RWPE1 (cell line): ENCODE measurements at places on chromosomes 6 and 20.

DNA sequence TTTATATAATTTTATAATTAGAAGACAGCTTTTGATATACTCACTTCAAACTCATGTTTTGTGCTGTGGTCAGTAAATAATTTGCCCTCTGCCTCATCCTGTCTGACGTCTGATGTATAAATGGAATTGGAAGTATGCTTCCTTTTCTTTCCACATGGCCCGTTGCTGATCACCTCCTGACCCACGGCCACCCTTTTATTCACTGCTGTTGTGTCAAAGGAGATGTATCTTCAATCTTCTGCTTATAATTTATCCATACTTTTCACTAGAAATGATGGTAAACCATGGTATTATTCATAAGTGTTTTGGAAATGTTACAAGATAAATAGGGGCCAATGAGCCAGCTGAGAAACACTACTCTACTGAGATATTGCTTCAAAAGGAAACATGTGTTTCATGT is 841.8 kb downstream of the PHF3 start:
- no peak for DNase-seq

- no peak for DNase-seq
These were observed 176.5 kb downstream of the COL12A1 start for GRCh38 chr6:75029333-75029732.

DNA sequence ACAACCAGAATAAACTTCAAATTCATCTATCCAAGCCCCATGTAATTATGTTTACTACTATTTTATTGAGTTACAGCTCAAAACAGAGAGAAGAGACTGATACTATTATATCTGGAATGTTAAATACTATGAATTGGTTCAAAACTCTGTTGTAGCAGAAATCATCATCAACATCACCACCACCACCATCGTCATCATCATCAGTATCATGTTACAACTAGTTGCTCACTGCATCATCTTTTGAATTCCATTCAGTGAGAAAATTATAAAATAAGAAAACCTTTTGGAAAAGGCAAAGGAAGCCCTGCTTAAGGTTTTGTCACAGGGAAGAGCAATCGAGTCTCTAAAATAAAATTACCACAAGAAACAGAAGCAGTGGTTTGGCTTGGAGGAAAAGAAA is 36.2 kb upstream of the THEMIS start:
- DNase-seq = no peak

GRCh38 chr20:62597416-62598115 is 44.7 kb upstream of the SLCO4A1 start:
- no peak for DNase-seq

DNA sequence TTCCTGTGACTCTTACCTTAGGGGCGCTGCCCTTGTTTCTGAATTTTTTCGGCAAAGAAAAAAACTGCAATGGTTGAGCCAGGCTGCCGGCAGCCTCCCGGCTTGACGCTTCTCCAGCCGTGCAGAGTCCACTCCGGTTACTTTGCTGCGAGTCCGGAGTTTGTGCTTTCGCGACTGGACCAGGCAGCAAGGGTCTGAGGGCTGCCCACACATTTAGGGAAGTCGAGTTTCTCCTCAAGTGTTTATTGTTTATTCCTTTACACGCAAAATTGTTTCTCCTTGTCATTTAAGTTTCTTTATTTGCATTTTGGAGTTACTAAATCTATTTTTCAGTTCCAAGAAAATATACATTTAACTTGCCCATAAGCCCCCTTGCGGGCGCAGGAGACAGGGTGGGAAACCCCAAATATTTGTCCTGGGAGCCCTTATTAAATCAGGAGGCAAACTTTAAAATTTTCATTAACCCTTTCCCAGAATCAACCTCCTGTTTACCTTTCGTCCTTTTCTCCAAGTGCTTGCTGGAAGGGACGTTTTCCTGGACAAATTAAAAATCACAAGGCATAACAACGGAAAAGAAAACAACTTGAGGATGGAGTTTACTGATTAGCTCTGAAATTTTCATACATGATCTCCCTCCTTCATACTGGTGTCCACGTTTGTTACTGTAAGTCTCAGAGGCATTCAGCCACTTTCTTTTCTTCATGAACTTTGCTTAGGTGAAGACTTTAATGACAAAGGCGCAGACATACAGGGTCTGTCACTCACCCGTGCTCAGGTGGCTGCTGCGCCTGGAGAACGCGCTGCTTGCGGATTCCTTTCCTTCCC is 1.7 kb upstream of the PDE10A start:
- no peak for DNase-seq

DNA sequence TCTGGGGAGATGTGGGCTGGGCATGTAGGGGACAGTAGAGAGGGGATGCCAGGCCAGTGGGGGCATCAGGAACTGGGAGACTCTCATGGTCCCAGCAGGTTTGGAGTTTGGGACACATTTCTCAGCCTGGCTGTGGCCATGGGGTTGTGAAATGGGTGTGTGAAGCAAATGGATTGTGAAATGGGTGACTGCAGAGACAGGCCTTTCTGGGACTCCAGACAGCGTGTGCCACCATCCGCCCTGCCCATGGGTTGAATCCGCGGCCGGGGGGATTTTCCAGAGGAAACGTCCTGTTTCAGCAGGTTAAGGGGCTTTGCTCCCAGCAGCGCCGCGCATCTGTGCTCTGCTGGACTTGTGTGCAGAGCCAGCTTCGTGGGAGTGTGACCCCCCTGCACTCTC is 3.7 kb upstream of the PMEPA1 start:
- no peak for DNase-seq

- no peak for DNase-seq
These were observed 876 bp upstream of the DSP start for GRCh38 chr6:7540595-7540994.

GRCh38 chr20:17963114-17963897 is 5.3 kb downstream of the SNX5 start:
- no peak for DNase-seq

GRCh38 chr6:111096246-111096645 is 8.9 kb downstream of the SLC16A10 start:
- peak; percentile 65 for DNase-seq

DNA sequence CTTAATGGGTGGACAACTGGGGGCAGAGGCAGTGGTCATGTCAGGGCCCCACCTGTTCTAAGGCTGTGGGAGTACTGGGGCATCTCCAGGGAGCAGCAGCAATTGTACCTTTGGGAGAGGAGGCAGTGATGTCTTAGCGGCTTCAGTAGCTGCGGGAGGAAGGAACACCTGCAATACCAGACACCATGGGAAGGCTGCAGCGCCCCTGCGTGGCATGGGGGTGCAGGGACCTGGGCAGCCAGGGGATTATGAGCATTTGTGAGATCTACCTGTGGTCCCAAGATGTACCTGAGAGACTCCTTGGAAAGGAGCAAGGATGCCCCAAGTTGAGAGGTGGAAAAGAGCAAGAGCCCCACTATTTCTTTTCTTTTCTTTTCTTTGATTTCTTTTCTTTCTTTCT is 112.1 kb upstream of the GPR6 start:
- no peak for DNase-seq

DNA sequence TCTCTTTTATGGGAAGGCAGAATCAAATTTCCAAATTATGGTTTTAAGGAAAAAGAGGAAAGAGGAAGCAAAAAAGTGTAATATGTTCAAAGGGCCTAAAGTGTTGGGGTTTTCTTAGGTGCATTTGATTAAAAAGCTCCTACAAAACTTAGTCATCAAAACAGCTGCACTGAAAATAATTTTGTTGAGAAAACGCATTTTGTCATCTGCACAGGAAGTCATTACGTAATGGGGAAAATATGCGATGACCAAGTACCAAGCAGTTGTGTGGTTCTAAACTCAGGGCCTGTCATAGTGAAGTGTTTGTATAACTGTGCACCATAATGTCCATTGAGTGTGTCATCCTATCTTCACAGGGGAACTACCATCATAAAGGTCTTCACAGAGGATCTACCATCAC is 15.6 kb downstream of the HAO1 start:
- peak; percentile 38 for DNase-seq

DNA sequence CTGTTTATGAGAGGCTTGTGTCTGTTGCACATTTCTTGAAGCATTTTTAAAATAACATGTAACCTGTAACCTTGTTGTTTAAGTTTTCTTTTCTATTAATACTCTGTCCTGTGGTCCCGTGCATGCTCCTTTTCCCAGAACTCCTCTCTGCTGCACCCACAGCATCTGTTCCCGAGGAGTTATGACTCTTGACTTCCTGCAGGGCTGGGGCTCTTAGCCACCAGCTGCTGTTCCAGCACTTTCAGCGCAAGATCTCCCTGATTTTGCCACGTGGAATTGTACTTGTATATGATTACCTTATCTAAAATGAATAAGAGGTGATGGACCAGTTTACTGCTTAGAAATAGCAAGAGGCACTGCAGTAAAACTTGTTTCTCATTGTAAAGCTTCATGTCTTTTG is 150.6 kb downstream of the QKI start:
- DNase-seq = no peak

DNA sequence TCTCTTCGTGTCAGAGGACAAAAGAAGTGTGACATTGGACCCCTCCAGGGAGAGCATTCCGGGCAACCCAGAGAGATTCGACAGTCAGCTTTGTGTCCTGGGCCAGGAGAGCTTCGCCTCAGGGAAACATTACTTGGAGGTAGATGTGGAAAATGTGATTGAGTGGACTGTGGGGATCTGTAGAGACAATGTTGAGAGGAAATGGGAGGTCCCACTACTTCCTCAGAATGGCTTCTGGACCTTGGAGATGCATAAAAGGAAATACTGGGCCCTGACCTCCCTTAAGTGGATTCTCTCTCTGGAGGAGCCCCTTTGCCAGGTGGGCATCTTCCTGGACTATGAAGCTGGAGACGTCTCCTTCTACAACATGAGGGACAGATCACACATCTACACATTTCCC is 9.5 kb upstream of the BTN3A3 start:
- no peak for DNase-seq

GRCh38 chr6:157753291-157753690 is 69.8 kb upstream of the SNX9 start:
- no peak for DNase-seq

GRCh38 chr20:37846573-37846972 is 56.4 kb upstream of the VSTM2L start:
- no peak for DNase-seq

DNA sequence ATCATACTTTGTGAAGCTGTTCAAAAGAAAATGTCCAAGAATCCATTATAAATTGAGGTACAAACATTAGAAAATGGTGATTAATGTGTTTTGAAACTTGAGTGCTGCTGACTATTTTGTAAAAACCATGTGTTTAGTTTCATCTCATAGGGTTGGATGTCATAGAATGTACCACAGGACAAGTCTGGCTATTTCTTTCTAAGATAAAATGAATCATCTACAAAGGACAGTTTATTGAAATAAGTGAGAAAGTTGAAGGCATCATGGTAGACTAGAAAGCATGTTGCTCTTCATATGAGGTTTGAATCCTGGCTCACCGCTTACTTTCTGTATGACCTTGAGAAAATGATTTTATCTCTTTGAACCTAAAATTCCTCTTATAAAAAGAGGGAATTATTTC is 29.2 kb upstream of the SMAP1 start:
- no peak for DNase-seq

- no peak for DNase-seq
These were observed 116.2 kb upstream of the MYL9 start for GRCh38 chr20:36425166-36425565.

GRCh38 chr20:18360635-18361034 is 72.3 kb downstream of the ZNF133 start:
- DNase-seq = peak; percentile 8

- DNase-seq = peak; percentile 25
These were observed 240.1 kb downstream of the KCNQ5 start for GRCh38 chr6:72861935-72862432.

DNA sequence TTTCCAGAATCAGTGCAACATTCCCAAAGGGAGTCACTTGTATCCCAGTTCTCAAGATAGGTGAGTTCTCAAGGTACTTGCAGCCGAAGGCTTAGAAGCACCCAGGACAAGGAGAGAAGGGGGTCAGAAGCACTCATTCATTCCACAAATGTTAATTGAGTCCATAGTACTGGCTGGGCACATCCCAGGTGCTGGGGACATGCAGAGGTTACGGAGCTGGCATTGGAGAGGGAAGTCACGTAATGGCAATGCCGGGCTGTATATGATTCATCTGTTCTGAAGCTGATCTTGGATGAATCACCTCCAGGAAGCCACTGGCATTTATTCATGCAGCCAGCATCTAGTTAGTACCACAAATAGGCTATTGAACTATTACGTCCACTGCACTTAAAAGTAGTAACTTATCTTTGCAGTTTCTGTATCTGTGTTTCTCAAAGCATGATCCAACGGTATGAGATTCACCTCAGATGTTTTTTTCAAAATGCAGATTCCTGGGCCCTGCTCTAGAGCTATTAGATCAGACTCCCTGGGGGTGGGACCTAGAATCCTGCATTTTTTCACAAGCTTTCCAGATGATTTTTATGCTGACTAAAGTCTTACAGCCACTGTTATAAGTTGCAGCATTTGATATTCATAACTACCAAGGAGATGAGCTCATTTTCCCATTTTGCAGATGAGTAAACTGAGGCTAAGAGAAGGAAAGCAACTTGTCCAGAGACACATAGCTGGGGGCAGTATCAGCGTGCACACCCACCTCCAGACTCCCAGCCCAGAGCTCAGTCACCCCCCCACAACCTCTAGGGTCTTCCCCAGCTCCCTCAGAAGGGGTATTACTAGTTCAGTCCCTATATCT is 44.1 kb upstream of the ID1 start:
- peak; percentile 96 for DNase-seq

GRCh38 chr20:54014293-54014926 is 56.0 kb downstream of the BCAS1 start:
- no peak for DNase-seq

- no peak for DNase-seq
These were observed 57.4 kb downstream of the CHMP4B start for GRCh38 chr20:33868595-33868994.

- DNase-seq = no peak
These were observed 11.6 kb downstream of the SRSF3 start for GRCh38 chr6:36605560-36606391.

DNA sequence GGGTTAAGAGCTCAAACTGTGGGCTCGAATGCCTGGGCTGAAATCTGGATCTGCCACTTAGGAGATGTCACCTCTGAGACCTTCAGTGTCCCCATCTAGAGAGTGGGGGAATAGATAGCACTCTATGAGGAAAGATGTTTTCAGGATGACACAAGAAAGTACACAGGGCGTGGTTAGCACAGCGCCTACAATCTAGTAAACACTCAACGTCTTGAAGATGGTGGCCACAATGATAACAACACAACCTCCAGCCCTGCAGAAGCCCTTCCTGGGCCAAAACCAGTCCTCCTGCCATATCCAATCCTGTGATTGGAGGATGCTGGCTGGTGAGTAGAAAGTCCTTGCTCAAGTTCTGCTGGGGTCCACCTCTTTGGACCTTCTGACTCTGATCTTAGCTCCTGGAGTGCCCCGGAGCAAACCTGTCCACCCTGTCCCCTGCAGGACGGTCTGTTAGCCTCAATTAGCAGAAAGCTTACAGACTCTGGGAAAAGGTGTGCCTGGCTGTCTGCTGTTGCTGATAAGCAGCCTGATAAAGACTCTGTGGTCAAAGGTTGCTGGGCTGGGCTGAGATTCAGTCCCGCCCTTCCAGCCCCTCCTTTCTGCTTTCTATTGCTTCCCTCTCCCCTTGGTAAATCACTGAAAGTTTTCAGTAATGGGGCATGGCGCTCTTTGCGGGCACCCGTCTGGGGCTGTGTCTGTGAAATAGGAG is 8.2 kb downstream of the EDN3 start:
- DNase-seq = no peak

- no peak for DNase-seq
These were observed 243.7 kb downstream of the MYLK4 start for GRCh38 chr6:2507016-2507415.

GRCh38 chr6:4374216-4374615 is 238.8 kb upstream of the ECI2 start:
- DNase-seq = no peak
